ENCODE measurements at places on chromosomes 11 and 22.

DNA sequence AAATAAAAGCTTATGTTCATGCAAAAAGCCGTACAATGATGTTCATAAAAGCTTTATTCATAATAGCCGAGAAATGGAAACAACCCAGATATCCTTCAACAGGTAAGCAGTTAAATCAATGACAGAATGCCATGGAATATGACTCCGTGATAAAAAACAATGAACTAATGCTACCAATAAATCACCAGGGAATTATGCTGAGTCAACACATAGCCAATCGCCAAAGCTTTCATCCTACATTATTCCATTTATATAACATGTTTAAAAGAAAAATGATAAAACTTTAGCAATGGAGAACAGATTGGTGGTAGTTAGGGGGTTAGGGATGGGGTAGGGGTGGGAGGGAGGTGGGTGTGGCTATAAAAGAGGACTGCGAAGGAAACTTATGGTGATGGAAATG is 356.4 kb downstream of the TENM4 start:
- no peak for DNase-seq

- DNase-seq, result no peak
Observed at GRCh38 chr22:28943501-28943879, 60.1 kb downstream of the ZNRF3 start.

GRCh38 chr11:34182921-34183685 is 77.7 kb downstream of the NAT10 start:
- no peak for DNase-seq

DNA sequence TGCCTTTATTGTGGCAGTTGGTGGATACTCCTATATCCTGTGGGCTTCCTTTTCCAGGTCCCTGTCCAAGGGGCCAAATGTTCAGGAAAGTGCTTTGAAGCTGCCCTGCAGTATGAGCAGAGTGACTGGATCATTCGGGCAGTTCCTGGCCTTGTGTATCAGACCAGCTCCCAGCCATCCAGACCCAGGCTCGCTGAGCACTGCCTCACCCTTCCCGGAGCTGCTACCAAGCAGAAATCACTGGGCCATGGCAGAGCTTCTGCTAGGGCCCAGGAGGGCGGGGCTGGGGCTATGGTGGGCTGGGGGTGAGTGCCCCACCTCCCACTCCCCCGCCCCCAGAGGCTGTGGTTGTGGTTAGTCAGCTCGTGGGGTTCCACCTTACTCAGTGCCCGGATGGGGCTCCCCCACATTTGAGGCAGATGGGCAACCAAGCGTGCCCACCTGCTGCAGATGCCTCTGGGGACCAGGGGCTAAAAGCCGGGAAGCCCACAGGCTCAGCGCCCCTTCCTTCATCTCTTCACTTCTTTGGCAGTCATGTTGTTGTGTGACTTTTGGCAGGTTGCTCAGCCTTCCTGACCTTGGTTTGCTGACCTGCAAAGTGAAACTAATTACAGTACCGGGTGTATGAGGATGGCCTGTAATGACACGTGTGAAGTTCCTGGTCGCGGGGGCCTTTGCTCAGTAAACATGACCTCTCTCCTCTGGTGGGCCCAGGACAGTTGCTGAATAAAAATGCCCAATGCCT is 2.1 kb upstream of the LRRC32 start:
- DNase-seq, result no peak

DNA sequence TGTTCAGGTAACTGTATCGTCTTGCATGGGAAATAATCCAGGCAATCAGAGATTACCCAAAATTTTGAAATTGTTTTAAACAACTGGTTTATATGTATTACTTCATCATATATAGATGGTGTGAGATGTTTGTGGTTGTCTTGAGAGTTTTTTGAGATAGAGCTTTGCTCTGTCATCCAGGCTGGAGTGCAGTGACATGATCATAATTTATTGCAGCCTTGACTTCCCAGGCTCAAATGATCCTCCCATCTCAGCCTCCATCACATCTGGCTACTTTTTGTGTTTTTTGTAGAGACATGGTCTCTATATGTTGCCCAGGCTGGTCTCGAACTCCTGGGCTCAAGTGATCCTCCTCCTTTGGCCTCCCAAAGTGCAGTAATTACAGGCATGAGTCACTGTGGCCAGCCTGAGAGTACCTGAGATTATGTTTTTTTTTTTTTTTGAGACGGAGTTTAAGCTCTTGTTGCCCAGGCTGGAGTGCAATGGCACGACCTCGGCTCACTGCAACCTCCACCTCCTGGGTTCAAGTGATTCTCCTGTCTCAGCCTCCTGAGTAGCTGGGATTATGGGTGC is 11.5 kb downstream of the CTNND1 start:
- DNase-seq, result no peak

- DNase-seq, result peak; percentile 38
Observed at GRCh38 chr11:64206457-64207255, at the start of gene FERMT3. Gene FERMT3, plus strand, starts transcription at chr11:64206721. Its CDS starts 644 bp downstream, at chr11:64207365.

- no peak for DNase-seq
Observed at GRCh38 chr11:71190551-71190950, 61.8 kb downstream of the SHANK2 start.

GRCh38 chr11:95547186-95547585 is 242.4 kb downstream of the FAM76B start:
- DNase-seq, result no peak

DNA sequence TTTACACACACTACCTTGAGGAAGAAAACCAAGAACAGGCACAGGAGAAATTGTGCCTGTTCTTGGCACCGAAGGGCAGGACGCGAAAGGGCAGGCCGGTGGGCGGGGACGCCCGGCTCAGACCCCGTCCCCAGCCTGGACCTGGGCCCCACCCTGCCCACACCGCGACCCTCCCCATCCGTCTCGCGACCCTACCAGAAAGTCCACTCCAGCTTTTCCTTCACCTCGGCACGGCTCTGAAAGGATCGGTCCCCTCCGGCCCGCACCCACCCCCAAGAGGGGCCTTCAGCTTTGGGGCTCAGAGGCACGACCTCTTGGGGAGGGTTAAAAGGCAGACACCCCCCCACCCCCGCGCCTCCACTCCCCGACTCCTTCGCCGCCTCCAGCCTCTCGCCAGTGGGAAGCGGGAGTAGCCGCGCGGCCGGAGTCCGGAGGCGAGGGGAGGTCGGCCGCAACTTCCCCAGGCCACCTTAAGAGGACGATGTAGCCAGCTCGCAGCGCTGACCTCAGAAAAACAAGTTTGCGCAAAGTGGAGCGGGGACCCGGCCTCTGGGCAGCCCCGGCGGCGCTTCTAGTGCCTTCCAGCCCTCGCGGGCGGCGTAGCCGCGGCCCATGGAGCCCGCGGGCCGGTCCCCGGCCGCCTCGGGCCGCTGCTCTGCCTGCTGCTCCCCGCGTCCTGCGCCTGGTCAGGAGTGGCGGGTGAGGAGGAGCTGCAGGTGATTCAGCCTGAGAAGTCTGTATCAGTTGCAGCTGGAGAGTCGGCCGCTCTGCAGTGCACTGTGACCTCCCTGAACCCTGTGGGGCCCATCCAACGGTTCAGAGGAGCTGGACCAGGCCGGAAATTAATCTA is 4.4 kb downstream of the SEC14L6 start:
- no peak for DNase-seq

DNA sequence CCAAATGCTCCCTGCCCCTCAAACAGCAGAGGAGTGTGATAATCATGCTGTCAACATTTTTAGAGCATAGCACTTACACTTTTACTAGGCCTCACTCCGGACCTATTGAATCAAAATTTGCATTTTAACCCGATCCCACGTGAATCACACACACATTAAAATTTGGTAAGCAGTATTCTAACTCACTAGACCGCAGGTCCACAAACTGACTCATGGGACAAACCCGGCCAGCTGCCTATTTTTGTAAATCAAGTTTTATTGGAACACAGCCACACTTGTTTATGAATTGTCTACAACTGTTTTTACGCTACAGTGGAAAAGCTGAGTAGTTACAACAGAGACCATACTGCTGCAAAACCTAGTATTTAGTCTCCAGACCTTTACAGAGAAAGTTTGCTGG is 43.3 kb downstream of the SNX19 start:
- no peak for DNase-seq

DNA sequence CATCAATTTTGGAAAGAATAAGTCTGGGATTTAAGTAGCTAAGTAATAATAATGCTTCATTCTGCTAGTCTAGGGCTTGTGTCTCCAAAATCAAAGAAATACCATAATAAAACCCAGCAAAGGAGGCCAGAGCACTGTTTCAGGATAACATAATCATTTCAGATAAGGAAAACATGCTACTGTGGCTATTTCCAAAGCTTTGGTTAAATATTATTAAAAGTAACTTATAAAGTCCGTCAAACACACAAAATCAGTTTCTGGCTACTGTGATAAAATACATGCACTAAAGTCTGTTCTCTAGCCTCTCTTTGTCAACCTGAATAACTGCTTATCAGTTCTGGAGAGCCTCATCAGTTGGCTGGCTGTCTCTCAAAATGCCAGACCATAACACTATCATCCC is 1.5 kb upstream of the OR6T1 start:
- no peak for DNase-seq

DNA sequence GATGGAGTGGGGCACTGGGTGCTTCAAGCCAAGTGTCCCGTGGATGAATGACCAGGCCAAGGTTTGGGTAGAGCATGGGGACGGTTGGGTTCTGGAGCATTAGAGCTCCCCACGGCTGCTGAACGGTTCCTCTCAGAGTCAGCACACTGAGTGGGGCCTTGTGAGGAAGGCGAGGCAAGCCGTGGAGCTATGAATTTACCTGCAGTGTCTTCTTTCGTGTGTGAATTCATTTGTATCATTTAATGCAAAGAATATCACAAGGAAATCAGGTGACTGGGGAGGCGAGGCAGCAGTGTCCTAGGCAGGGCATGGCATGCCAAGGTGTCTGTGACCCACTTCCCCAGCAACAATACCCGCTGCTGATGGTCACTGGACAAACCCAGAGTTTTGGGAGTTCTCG is 343.5 kb upstream of the B3GAT1 start:
- DNase-seq, result no peak

DNA sequence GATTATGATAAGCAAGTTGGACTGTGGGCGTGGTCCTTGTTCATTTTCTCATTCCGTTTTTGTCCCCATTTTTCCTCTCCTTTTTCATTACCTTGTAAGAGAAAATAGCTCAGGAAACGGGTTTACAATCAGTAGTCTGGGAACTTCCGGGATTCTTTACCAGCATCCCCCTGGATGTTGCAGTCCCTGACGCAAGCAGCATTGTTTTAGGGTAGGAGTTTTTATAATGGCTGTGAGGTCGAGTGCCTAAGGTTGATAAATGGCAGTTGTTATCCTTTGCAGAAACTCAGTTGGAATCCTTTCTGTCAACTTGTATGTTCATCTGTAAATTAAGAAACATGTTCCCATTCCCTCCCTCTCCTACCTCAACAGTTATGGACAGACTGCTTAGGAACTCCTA is 68.3 kb downstream of the ARHGEF12 start:
- DNase-seq, result no peak

Measured in T-helper 1 cell (primary cell).